ENCODE measurements at places on chromosomes 5 and 9.

DNA sequence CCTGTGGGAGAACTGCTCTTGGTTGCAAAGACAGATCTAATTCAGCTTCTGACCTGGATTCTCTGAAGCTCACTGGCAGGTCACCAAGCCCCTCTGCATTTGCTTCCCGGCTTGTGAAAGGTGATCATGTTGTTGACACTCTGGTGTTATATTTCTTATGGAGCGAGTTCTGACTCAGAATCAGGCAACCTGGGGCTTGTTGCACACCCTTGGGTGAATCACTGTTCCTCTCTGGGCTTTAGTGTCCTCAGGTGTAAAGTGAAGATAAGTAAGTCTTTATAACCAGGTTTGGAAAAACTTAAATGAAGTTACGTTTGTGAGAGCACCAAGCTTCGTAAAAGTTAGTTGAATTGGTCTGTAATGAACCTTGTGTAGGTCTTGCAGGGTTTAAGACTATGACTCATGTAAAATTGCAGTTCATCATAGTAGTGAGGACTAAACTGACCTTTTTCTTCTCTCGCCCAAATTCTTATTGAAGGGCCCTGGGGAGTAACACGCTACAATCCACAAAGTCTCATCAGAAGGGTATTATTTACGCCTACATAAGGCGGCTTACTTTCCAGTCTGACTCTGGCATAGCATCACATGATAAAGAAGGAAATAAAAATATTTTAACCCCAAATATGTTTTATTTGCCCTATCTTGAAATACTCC lies 218.6 kb downstream of the TMEM38B start:
- DNase-seq, result no peak

- no peak for DNase-seq
Observed at GRCh38 chr9:134995792-134996120, 78.0 kb upstream of the FCN1 start.

DNA sequence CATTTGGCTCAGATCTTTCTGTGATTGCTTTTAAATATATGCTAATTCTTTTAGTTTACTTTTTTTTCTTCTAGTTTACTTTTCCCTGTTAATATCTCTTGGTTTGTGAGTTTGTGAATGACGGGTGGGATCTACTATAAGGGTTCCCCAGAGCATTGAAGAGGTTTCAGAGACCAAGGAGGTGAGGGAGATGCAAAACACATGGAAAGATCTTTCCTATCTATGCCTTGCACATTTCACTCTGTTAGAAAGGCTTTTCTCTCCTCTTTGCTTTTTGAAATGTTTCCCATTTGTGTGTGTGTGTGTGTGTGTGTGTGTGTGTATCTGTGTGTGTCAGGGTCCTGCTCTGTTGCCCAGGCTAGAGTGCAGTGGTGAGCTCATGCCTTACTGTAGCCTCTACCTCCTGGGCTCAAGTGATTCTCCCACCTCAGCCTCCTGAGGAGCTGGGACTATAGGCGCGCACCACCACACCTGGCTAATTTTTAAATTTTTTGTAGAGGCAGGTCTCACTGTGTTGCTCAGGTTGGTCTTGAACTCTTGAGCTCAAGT lies 50.7 kb downstream of the CNTLN start:
- no peak for DNase-seq

DNA sequence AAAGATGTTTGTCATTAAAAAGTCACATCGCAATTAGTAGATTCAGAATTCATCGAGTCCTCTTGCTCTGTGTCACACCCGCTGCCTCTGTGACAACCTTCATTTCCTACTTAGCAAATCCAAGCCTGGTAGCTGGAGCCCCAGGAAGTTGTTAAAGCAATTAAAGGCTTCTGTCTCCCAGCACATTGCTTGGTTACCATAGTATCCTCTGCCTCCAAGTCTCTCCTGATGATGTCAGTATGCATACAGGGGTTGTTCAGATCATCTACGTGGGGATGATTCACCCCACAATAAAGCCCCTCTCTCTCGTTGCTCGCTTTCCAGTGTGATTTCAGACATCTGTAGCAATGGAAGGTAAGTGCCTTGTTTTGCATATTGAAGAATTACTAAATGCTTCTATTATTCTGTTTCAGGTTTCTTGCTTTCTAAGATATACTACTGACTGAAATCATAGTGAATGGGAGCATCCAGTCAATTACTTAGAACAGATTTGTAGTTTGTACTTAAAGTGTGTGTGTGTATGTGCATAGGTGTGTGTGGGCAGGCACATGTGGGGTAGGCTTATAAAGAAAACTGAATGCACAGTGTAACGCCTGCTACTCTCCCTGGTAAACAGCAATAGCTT lies 52.9 kb downstream of the PAM start:
- no peak for DNase-seq

GRCh38 chr5:68679041-68679440 lies 414.8 kb upstream of the SLC30A5 start:
- no peak for DNase-seq

DNA sequence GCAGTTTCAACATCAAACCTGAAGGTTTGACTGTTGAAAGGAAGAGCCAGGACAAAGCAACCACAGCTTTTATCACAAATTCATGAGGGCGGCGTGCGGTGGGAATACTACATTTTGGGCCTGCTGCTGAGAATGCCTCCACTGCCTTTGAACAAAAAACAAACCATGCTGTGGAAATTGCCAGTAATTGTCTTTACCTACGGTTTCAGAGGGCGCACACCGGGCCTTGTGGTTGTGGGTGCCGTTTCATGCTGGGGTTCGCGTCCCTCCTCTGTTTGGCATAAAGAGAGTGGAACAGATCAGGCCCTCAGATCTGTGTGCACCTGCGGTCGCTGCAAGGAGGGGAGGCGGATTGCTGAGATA lies 27.6 kb upstream of the TCF7 start:
- DNase-seq, result no peak

DNA sequence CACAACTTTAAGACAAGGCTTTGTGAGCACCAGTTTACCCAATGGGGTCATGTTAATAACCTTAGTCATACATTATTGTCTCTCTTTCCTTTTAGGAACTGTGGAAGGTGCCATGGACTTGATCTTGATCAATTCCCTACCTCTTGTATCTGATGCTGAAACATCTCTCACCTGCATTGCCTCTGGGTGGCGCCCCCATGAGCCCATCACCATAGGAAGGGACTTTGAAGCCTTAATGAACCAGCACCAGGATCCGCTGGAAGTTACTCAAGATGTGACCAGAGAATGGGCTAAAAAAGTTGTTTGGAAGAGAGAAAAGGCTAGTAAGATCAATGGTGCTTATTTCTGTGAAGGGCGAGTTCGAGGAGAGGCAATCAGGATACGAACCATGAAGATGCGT lies 48.7 kb downstream of the TEK start:
- no peak for DNase-seq

- DNase-seq, result peak; percentile 18
Observed at GRCh38 chr5:58849921-58850667, 267.2 kb downstream of the RAB3C start.

DNA sequence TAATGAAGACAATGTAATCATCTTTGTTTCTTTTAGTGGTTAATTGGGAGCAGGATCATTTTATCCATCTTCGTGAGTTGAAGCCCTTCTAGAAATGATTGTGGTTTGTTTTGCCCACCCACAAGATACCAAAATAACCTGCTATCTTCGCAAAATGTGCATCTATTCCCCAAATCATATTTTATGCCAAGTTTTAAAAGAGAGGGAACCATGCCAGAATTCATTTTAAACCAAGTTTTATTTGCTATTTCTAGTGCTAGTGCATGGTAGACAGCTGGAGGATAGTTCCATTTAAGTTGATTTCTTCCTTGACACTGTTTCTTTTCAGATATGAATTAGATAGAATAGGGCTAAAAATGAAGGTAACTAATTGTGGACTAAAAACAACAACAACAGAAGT lies 104.2 kb downstream of the RAB3C start:
- no peak for DNase-seq

- DNase-seq, result no peak
Observed at GRCh38 chr9:33130961-33131789, 36.0 kb downstream of the B4GALT1 start.

DNA sequence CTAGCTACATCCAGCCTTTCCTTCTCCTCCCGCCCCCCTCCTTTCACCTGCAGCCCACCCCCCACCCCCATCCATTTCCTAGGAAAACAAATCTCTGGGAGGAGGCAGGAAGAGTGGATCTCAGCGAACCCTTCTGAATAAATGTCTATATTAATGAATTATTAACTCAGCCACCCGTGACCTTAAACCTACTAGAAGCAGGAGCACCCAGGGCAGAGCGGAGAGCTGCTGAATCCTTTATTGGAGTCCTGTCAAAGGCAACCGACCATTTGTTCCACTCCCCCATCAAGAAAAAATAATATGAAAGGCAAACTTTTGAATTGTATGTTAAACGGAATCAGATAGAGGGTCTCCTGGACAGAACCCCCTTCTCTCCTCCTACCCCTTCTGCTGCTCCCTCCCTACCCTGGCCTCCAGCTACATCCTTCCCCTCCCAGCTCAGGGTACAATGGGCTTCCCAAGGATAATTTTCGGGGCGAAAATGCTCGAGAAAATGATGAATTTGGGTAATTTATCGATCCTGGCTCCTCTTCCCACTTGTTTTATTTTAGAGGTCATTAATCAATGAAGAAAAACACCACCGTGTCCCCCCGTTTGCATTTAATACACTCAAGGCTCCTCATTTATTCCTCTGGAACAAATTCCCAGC lies 3.3 kb upstream of the PRDM6 start:
- DNase-seq, result no peak

GRCh38 chr5:19406576-19407365 lies 581.2 kb downstream of the CDH18 start:
- no peak for DNase-seq

DNA sequence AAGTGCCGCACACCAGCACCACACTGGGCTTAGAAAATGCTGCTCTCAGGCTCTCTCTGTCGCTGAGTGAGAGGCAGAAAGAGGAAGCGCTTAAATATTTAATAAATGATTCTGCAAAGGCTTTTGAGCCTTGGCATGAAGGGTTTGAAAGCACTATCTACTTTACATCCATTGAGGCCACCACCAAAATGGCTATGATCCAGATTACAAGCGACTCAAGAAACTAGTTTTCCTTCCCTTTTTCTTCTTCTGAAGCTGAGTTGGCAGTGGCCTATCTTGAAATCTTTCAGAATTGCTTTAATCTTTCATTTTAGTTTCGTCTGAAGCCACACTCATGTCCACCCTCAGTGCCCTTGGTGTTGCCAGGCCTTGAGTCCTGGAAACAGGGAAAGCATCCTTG lies 59.5 kb downstream of the EBF1 start:
- DNase-seq, result no peak

GRCh38 chr9:33464045-33464636 lies 9.6 kb downstream of the NOL6 start:
- DNase-seq, result no peak

- no peak for DNase-seq
Observed at GRCh38 chr9:69564557-69564956, 107.6 kb downstream of the APBA1 start.

GRCh38 chr9:78923966-78924659 lies 627.2 kb downstream of the PSAT1 start:
- DNase-seq, result no peak

DNA sequence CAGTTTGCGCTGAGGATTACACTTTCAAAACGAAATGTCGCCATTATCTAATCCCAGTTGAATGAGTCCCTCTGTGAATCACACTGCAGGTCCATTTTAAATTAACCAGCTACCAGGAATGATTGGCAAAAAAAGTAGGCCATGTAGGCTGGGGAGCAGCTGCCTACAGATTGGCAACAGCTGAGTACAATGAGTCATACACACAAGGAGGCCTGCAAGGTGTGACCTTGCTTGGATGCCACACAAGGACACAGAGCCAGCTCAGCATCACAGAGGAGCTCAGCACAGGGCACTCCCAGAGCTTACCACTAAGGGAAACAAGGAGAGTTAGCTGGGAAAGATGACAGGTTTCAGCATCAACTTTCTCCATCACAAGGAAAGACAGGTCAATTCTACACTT lies 12.9 kb downstream of the HAVCR1 start:
- DNase-seq, result no peak

DNA sequence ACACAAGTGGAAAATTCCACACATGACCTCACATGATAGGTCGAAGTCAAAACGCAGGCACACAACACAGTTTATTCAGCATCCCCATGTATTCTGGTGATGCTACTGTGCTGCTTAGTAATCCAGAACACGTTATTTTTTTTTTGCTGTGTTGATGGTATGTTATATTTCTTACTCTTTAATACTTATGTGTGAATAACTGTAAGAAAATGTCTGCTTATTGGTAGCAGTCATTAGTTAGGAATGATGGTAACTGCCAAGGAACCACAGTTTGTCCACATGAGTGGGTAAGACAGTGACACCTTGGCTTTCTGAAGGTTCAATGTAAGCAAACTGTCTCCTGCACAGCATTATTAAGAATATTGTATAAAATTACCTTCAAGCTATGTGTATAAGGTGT lies 107.7 kb upstream of the DAPK1 start:
- no peak for DNase-seq

GRCh38 chr9:87547671-87548081 lies 50.0 kb downstream of the DAPK1 start:
- DNase-seq, result no peak

DNA sequence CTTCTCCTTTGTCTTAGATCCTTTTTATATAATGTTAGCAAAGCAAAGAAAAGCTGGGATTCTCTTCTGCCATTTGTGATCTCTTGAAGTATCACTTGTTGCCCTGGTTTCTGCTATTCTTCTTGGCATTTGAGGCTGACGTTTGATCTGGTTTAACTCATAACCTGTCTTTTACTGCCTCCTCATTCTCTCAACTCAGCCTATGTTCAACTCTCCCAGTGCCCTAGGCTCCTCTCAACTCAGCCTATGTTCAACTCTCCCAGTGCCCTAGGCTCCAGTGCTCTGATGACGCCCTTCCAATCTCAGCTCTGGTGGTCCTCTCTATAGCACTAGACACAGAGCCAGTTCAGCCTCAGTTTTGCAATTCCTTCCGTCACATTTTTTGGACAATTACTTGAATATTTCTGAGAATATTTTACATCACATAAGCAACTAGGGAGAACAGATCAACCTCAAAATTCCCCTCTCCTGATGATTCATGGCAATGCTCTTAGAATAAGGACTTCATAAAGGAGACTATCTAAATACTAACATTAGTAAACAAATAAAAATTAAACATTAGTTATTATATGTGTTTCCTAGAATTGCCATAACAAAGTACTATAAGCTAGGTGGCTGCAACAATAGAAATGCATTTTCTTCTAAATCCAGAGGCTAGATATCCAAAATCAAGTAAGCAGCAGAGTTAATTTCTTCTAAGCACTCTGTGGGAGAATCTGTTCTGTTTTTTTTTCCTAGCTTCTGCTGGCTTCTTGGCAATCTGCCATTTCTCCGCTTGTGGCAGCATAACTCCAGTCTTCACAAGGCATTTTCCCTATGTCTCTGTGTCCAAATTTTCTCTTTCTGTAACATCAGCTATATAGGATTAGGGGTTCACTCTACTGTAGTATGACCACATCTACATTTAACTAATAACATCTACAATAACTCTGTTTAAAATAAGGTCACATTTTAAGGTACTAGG lies 662.1 kb upstream of the FTMT start:
- peak; percentile 10 for DNase-seq

DNA sequence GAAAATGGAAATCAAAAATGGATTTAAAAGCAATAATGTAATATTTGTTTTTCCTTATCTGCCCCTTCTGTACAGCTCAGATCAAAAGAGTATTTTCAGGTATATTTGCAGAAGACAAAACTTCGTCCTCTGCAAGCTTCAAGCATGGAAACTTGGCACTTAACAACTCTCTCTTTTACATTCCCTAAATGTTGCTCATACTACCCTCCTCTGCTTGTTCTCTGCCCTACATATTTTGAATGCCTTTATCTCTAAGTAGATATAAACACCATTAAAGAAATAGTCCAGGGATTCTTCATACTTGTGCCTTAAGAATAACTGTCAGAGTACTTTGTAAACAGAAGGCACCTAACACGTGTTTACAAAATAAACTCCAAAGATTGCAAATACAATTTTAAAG lies 19.2 kb upstream of the SMC2 start:
- DNase-seq, result no peak
